ENCODE measurements at places on chromosomes 11 and 22.
A peak's percentile ranks its signal among the peaks of the same experiment; 100 is the strongest.

- no peak for DNase-seq
Observed at GRCh38 chr11:2210366-2211112, 38.9 kb upstream of the TH start.

DNA sequence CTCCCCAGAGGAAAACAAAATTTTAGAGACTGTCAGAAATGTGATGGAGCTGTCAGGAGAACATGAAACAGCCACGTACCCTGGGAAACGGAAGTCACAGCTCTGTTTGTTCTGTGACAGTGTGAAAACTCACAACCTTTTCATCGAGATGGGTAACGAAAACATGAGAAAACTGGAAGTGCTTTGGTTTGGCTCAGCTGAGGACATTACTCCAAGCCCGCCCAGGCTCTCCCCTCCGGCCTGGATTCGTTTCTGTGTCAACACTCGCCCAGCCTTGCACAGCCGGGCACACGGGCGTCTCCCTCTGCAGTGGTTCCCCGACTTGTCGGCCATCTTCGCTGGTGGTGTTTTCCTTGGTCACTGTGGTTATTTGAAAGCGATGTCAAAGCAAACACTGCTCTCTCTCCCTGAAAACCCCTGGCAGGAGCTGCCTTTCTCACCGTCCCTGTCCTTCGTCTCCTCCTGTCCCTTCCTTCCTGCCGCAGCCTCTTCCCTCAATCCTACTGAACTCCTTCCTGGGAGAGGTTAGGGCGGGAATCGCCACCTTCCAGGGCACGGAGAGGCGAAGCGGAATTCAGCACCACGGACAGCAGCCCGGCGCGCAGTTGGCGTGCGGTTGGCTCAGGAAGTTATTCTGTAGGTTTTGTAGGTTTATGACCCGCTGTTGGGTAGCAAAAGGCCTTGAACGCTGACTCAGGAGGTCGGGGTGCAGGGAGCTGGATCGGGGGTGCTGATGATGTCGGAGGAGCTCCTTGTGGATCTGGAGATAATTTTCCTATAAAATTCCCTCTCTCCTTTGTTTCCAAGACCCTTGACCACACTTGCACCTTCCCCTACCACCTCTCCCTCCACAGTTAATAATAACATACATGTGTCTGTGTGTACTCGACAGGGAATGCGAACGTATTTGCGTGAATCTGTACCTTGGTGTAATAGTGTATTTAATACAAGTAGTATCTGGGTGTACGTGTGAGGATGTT is 13.1 kb upstream of the RPS19BP1 start:
- DNase-seq = no peak

- DNase-seq = no peak
Observed at GRCh38 chr11:112364962-112365481, 104.4 kb upstream of the PLET1 start.

GRCh38 chr22:24973872-24974271 is 21.4 kb downstream of the KIAA1671 start:
- DNase-seq = no peak

GRCh38 chr11:128942817-128943427 is at the start of gene TP53AIP1:
Gene TP53AIP1, minus strand, starts transcription at chr11:128942871. Its CDS starts 5,053 bp downstream, at chr11:128937818.
- DNase-seq = no peak

GRCh38 chr22:48838846-48839730 is 988.6 kb downstream of the BRD1 start:
- no peak for DNase-seq

GRCh38 chr22:24184057-24184798 is 2.9 kb downstream of the SUSD2 start:
- DNase-seq = no peak

DNA sequence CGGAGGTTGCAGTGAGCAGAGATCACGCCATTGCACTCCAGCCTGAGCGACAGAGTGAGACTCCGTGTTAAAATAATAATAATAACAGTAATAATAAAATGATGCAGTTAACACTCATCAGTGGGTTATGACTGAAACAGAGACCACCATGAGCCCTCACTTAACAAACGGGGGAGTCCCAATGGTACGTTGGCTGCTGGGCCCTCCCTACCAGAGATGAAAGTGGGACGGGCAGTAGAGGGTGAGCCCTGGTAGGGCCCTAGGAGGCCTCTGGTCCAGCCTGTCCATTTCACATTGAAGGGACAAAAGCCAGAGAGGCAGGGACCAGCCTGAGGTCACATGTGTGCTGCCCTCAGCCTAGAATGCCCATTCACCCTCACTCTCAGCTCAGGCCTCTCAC is 13.7 kb upstream of the KIAA0930 start:
- no peak for DNase-seq

- no peak for DNase-seq
Observed at GRCh38 chr11:115338476-115338875, 165.7 kb downstream of the CADM1 start.

DNA sequence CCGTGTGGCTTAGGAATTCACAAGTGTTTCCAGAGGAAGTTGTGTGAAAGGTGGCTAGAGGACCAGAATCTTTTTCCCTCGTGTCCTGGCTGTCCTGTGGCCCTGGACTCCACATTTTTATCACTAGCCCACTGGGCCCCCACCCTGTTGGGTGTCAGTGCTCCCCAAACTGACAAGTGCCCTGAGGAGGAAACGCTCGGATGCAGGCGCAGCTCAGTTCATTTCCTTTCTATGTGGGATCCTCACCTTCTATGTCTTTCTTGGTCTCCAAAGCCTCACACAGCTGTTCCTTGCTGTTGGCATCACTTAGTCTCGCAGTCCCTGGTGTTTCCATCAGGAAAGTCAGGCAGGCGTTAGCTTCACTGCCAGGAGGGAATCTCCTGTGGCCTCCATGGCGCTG is 68.0 kb upstream of the KCNQ1OT1 start:
- DNase-seq = no peak

DNA sequence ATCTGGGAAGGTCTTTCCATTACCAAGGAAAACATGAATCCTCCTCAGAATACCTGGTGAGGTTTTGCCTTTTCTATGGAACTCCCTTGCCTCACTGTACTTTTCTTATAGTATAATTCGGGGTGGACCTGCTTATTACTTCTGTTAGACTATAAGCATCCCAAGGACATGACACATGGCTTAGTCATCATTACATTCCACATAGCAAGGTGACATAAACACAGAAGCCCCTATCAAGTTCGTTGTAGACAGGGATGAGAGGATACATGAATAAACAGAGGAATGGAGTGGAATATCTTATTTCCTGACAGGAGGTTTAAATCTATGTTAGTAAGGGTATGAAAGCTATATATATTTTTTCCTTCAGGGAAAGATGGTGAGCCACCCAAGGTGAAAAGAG is 532.2 kb upstream of the CCDC90B start:
- DNase-seq = no peak

DNA sequence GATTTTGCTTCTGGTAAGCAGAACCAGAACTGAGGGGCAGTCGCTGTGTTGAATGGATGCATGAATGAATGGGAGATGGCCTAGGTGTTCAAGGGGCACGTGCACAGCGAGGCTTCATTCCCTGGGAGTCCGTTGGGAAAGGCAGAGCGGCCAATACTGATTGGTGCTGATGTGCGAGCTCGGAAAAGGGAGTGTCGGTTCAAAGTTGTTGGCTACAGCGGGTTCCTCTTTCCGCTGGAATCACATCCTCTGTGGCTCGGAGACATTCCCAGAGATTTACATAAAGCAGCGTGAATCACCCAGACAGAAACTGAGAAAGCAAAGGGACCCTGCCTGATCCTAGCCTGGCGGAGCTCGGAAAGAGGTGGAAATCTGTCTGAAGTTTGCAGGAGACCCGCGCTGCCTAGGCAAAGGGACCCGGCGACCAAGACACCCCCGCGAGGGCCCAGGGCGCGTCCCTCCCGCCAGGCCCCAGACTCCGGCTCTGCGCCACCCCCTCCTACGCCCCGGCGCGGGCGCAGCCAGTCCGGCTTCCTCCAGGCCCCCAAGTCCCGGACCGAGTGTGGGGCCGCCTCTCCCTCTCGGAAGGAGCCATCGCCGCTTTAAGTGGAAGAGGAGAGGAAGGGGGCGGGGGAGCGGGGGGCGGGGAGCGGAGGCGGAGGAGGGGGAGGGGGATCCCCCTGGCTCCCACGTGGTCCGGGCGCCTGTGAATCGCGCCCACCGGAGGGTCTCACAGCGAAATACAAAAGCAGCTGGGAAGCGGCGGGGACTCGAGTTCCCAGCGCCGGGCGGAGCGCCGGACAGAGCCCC is at the start of gene FJX1:
Gene FJX1 (plus strand): TSS at position 774 of the 810 bp plus-strand sequence. CDS start 177 bp downstream, outside the sequence.
- peak; percentile 14 for DNase-seq

DNA sequence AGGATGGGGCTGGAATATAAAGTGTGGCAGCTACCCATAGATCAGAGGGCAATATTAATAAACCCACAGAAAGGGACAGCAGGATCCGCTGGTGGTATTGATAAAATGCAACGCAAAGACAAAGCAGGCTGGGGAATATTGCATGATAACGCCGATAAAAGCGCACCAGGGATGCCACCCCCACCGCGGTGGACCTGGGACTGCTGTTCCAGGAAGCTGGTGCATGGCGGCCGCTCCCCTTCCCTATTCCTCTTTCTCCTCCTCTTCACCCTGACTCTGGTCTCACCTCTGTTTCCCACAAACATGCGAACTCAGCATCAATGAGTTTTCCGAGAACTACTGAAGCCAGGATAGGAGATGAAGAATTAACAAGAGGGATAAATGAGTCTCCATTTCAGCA is 20.2 kb downstream of the SPATA19 start:
- no peak for DNase-seq

- no peak for DNase-seq
Observed at GRCh38 chr22:42932197-42932519, 75.1 kb upstream of the ARFGAP3 start.

DNA sequence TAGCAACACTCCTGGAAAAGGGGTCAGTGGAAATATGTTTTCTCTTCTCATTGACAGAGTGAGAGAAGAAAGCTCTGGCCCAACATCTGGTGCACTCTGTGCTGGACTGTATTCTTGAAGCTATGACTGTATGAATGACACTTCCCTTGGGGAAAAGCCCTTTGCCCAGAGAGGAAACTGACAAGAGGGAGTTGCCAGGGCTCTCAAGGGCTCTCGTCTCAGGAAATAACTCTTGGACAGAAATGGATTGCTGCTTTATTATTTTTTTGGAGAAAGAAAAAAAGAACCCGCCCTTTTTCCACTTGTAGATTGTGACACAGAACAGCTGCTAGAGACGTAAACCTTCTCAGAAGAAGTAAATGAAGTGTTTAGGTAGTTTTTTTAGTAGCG is 11.4 kb downstream of the ETS1 start:
- DNase-seq = no peak

DNA sequence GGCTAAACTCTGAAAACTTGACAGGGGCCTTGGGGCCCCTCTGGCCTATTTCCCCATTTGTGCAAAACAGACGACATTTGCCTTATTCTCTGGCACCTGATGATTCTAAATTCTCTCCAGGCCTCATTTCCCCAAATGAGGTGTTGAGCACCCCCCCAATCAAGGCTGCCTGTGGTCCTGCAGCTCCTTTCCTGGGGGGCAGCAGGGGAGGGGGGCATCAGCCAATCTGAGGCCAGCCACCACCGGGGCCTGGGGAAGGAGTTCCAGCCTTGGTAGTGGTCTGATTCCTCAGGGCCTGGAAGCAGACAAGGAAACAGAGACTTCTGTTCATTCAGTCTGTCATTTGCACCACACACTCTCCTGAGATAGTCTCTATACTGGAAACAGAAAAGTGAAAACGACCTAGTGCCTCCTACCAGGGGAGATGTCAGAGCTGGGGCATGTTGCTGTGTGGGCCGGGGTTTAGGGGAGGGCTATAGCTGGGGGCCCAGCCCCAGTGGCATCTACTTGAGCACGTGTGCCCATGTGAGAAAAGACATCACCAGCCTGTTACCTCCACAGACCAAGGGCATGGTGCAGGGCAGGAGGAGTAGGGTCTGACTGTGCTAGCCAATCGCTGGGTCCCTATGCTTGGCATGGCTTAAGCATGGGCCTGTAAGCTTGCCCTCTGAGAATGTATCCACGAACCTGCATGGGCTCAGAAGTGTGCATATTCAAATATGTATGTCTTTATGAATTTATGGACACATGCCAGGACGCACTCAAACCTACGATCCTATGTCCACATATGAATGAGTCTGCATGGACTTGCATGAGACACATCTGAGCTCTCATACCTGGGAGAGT is 1.8 kb upstream of the TPBGL start:
- DNase-seq = no peak

DNA sequence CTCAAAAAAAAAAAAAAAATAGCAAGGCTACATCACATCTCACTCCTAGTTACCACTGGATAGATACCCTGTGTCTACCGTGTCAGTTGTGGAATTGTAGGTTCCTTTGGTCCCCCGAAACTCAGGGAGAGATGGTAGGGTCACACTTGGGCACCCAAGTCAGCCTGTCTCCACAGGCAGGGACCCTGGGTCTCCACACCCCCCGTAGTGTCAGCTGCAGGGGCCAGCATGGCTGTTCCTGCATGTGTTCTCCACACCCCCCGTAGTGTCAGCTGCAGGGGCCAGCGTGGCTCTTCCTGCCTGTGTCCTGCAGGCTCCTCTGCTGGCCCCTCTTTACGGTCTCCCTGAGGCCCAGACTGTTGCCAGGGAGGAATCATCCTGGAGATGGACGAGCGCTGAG is 282.1 kb downstream of the BRD1 start:
- no peak for DNase-seq

DNA sequence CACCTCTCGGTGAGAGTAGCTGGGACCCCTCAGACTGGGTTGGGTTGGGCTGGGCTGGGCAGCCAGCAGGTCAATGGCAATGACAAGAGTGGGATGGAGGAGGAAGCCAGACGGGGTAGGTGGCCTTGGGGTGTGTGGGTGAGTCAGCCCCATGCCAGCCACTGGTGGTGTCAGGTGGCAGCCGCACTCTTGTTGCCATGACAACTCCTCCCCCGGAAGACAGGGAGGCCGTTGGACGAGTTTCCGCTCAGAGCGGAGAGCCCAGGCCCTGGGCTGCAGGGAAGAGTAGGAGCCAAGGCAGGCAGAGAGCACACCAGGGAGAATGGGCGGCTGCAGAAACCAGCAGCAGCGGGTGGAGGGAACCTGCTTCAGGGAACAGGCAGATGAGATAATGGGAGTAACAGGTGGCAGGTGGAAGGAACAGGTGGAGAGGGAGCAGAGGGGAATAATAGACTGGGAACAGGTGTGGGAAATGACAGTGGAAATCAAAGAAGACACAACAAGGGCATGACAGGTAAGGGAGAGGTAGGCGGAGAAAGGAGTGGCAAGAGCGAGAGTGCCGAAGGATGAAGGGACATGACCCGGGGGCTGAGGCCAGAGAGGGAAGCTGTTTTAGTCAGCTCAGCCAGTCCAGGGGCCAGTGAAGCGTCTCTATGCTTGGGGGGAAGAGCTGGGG is 8.7 kb downstream of the SPTBN2 start:
- DNase-seq = peak; percentile 95

GRCh38 chr11:96228473-96228891 is 114.5 kb downstream of the MAML2 start:
- no peak for DNase-seq

- DNase-seq = peak; percentile 78
Observed at GRCh38 chr11:95150956-95151684, 61.5 kb downstream of the ENDOD1 start.

DNA sequence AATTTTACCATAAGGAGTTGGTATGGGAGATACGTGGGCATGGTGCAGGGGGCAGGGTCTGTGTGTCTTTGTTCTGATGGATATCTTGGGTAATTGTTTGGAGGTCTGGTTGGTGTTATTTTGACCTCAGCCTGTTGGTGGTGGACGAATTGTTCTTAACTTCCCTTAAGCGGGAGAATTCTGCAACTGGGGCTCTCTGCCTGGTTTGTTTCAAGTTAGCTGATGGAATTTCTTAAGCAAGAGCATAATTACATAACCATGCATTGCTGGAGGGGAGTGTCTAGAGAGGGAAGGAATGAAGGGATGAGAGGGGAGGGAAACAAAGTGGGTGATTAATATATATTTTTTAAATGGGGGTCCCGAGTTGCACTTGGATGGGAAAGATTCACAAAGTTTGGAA is 908.5 kb upstream of the RAG2 start:
- no peak for DNase-seq

- DNase-seq = no peak
Observed at GRCh38 chr11:8336356-8337129, 72.9 kb upstream of the LMO1 start.

Data from NCI-H1105 treated with DMSO at 0.1 percent for 48 hours (cell line).